ENCODE measurements at places on chromosomes 12 and 14.

GRCh38 chr12:70117670-70118069 lies 125.6 kb upstream of the CNOT2 start:
- no peak for DNase-seq

- DNase-seq: no peak
Measured at GRCh38 chr12:18446061-18446644, 184.8 kb downstream of the PIK3C2G start.

- DNase-seq: no peak
Measured at GRCh38 chr12:58176296-58176869, 235.0 kb downstream of the ATP23 start.

- DNase-seq: no peak
Measured at GRCh38 chr12:24066865-24067264, 117.4 kb upstream of the SOX5 start.

DNA sequence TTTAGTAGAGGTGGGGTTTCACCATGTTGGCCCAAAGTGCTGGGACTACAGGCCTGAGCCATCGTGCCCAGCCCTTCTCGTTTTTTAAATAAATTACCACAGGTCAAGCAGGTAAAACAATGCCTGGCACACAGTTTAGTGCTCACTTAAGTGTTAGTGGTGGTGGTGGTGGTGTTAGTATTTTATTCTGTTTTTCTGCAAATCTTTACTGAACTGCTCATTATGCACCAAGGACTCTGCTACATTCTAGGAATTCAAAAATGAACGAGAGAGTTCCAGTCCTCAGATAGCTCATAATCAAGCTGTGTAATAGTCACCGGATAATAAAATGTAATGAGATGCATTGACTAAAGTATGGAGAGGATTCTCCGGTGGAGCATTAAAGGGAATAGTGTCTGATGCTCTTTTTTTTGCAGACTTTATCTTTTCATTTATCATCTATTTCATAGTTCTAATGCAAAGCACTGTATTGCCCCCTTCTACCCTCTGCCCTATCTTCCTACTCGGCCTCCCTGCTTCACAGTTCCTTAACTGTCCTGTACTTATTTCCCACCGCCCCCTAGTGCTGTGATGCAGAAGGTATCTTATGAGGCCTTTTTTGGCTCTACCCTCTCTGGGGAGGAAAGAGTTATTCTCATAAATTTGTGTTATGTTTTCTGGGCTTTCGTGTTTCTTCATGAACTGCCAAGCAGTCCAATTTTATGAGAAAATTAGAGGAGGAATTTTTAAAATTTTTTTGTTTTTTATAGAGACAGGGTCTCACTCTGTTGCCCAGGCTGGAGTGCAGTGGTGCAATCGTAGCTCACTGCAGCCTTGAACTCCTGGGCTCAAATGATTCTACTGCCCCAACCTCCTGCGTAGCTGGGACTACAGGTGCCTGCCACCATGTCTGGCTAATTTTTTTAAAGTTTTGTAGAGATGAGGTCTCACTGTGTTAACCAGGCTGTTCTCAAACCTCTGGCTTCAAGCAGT lies 1.0 kb downstream of the ITFG2 start:
- DNase-seq: no peak

GRCh38 chr12:126558219-126558618 lies 1493.0 kb downstream of the AACS start:
- DNase-seq: no peak

DNA sequence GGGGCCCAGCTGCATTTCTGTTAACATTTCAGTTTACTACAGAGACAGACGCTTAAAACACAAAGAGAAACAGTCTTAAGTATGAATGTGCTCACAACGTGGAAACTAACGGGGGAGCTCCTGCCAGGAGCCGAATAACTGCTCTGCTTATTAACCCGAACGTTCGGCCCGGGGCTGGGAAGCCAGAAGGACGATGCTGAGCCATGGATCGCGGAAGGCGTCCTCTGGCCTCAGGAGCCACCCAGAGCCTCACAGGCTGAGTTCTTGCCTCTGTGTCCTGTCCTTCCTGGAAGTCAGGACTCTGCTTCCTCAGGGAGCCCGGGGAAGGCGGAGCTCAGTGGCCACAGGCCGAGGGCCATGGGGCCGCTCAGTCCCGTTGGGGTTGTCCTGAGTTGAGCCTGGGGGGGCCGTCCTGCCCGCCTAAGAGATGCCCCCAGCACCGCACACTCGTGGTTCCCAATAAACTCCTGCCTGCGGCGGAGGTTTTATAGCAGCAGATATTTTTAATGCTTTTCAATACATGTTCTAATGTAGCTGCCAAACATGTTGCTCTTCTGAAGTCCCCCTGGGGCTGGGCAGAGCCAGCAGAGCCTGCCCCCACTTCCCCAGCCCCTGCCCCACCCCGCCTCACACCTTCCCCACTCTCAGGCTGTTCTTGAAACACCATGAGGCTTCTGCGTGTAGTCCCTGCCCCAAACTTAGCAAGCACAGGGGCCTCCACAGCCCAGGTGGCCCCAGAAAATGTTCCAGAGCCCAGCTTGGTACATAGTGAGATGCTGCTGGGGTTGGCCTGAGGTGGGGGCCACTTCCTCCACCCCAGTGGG lies 3.4 kb upstream of the TEX22 start:
- no peak for DNase-seq

- DNase-seq: no peak
Measured at GRCh38 chr14:61640158-61641136, 54.9 kb upstream of the HIF1A start.

DNA sequence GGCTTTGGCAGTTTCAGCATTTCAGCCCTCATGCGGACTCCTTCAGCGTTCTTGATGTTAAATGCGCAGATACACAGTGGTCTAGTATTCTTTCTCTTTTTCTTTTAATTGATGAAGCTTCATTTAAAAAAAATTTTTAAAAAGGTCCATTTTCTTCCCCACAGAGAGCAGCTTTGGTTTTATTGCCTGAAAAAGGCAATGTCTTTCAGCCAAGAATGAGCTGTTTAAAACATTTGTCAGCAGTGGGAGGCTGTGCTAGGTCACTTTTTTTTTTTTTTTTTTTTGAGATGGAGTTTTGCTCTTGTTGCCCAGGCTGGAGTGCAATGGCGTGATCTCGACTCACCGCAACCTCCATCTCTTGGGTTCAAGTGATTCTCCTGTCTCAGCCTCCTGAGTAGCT lies 13.5 kb downstream of the KMT5A start:
- DNase-seq: no peak

- DNase-seq: no peak
Measured at GRCh38 chr14:92997343-92998061, 74.6 kb downstream of the CHGA start.

GRCh38 chr12:10361622-10362021 lies 28.2 kb downstream of the KLRK1 start:
- no peak for DNase-seq

DNA sequence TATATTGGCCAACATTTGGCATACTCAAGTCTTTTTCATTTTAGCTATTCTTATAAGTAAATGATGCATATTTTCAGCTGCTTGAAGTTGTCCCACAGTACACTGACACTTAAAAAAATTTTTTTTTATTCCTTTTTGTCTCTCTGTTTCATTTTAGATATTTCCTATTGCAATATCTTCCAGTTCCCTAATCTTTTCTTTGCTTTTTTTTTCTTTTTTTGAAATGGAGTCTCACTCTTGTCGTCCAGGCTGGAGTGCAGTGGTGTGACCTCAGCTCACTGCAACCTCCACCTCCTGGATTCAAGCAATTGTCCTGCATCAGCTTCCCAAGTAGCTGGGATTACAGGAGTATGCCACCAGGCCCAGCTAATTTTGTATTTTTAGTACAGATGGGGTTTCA lies 217.4 kb upstream of the KRR1 start:
- DNase-seq: no peak

- DNase-seq: no peak
Measured at GRCh38 chr14:97328743-97329142, 531.6 kb downstream of the VRK1 start.

DNA sequence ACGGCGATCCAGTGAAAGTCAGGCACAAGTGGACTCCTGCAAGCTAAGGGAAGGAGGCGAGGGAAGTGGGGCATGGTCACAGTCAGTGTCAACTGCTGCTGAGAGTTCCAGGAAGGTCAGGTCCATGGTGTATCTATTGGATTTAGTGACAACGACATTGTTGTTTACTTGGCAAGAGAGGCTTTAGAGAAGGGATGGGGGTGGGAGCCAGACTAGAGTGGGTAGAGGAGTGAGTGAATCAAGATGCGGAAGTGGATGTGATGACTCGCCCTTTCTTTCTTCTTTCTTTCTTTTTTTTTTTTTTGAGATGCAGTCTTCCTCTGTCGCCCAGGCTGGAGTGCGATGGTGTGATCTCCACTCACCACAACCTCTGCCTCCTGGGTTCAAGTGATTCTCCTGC lies 12.5 kb downstream of the P2RX7 start:
- DNase-seq: no peak
